ENCODE measurements at places on chromosomes 6 and 20. TPM values are rescaled to one million over a fixed set of nuclear protein-coding genes. Genes with fewer than 3 reads are reported as not detected.

The GPX6 gene
- total RNA-seq = not detected

The GTSF1L gene
- total RNA-seq = not detected

The ZC3H12D gene
- 248 TPM for total RNA-seq

The ASIP gene
- not detected for total RNA-seq

The SASH1 gene
- total RNA-seq = 19.9 TPM

The TCP11 gene
- total RNA-seq = not detected

The LMBRD1 gene
- total RNA-seq = 36.5 TPM

DNA sequence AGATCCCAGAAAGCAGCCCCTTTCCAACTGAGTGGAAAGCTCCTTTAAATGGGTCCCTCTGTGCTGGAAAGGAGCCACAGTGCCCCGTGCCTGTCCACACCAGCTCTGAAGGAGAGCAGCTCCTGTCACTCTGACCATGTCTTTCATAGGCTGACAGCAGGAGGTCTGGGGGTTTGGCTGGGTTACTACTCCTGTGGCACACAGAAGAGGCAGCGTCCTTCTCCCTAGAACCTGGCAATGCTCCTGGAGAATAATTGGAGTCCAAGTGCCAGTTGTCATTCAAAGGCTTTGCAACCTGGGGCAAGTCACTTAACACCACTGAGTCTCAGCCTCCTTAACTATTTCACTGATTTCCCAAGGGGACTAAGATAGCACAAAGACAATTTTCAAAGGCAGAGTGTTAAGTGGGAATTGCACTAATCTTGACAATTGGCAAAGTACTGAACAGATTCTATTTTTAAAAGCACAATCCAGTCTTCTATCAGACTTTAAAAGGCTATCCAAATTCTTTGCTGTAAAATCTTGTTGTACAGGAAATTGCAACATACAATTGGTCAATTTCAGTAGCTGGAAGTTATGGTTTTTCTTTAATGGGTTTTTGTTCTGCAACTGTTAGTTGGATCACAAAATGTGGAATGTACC, 457.2 kb downstream of the KIF16B start:
- DNase-seq = no peak

- no peak for DNase-seq
Measured at GRCh38 chr6:89410788-89411144, 1.3 kb downstream of the RRAGD start.

DNA sequence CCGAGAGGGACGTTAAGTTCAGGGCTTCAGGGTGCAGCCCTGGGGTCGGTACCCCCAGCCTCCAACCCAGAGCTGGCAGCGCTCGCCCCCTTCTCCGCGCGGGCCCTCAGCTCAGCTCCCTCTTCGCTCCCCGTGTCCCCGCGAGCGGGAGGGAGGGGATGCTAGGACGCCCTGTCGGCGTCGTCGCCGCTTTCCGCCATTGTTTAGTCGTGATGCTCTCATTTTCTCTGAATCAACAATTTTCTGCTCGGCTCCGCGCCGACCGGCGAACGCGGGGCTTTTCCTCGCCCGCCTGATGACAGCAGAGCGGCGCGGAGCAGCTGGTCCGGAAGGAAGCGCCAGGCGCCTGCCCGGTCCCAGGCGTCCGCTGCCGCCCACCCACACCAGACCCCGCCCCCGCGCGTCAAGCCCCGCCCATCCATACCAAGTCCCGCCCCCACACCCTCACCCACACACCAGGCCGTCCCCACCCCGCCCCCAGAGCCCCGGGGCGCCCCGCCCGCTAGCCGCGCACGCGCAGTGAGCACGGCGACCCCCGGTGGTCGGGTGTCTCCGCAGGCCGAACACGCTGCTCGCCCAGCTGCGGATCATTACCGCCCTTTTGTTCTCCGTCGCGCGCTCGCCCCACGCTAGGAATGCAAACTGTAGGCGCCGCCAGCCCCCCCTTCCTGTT, 50.1 kb upstream of the SLC32A1 start:
- DNase-seq = peak; percentile 51

- peak; percentile 43 for DNase-seq
Measured at GRCh38 chr6:30690403-30691207, at the start of gene NRM. NRM (minus strand) TSS chr6:30690984; CDS start chr6:30690974, 10 bp downstream.

- no peak for DNase-seq
Measured at GRCh38 chr20:37377346-37378081, 31.6 kb downstream of the SRC start.

DNA sequence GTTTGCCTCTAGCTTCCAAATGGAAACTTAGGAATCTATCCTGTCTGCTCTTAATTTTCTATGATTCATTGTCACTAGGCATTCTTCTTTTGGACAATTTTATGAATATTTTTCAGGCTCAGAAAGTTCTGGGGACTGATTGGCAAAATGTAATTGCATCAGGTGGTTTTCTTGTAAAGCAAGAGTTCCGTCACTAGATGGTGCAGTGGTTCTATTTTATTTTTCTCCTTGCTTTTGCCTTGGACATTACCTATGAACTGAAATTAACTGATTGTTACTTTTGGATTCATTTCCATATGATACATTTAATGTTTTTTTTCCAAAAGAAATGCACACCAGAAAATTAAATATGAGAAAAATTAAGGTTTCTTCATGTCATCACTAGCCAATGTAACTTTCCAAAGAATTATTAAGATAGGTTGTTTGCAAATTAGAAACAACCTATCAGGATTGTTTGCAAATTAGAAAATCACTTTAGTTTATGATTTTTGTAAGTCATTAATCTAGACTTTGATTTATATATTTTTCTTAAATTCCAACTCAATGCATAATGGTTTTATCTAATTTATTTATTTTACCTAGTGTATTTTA, 48.0 kb downstream of the TMEM170B start:
- DNase-seq = no peak

GRCh38 chr6:132790450-132790849, 8.0 kb downstream of the SLC18B1 start:
- no peak for DNase-seq

GRCh38 chr6:101516578-101516977, 123.1 kb downstream of the GRIK2 start:
- DNase-seq = no peak

GRCh38 chr6:41683523-41684310, 45.4 kb downstream of the MDFI start:
- DNase-seq = peak; percentile 65

DNA sequence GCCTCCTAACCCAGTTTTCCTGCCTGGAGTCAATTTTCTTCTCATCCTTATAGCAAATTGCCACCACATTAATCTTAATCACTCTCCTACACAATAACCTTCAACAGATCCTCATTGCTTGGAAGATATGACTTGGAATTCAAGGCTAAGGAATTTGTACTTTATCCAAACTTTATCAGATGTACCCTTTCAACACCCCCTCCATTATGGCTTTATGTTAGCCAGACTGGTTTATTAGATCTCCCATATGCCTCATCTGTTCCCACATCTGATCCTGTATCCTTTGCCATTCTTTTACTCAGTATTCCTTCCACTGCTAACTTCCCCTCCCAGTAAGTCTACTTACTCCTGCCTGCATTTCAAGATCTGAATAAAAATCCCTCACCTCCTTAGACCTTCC, 4.0 kb upstream of the FRK start:
- no peak for DNase-seq

GRCh38 chr6:158396136-158396535, 83.9 kb downstream of the TULP4 start:
- DNase-seq = no peak

- no peak for DNase-seq
Measured at GRCh38 chr6:90154755-90155470, 141.7 kb downstream of the BACH2 start.

DNA sequence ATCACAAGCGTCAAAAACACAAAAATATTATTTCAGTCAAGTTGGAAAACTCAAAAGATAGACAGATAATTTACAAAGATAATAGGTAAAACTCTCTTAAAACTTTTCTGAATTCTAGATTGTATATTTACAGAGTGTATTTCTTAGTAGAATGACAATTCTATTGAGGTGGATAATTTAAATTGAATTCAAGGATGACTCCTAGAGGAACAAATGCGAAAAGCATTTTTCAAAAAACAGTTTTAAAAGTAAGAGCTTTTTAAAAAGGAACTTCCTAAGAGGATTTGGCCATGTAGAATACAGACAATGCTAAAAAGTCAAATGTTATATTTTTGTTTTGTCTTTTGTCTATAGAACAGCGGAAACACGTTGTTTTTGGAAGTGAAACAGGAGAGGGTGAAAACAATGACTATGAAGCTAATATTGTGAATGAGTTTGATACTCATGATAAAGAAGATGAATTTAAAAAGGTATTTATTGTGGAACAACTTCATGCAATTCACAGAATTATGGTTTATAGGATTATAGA, 90.1 kb downstream of the DNAH8 start:
- DNase-seq = no peak

- no peak for DNase-seq
Measured at GRCh38 chr6:33171880-33172687, 20.2 kb downstream of the COL11A2 start.

GRCh38 chr20:33594743-33595142, 67.4 kb upstream of the C20orf144 start:
- DNase-seq = no peak

DNA sequence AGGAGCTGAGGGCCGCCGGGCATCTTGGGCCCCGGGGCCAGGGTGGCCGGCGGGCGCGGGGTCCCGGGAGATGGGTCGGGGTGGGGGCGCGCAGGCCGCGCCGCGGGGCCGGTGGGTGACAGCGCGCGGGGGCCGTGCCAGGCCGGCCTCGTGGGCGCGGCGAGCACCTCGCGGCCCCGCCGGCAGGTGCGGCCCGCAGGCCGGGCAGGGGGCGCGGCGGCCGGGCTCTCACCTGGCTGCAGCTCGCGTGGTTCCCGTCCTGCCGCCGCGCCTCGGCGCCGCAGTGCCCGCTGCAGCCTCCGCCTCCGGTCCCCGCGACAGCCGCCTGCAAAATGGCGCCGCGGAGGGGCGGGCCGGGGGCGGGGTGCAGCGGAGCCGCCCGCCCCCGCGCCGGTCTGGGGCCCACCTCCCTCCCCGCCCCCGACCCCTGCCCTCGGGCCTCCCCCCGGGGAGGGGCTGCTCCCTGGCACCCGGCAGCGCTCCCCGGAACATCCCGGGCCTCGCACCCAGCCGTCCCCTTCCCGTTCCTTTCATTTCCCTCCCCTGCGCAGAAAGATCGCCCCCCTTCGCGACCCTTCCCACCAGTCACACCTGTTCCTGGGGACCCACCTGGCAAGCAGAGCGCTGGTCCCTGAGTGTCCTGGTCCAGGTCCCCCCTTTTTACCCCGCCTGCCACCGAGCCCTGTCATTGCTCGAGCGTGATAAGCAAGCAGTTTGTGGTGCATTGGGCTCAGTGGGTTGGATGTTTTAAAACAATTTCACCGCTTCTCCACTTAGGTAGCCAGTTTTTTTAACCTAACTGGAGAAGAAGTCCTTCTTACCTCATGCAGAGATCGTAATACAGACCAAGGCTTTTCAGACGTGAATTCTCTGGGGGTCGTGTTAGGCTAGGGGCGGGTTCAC, at the start of gene SLC23A2:
Gene SLC23A2, minus strand, starts transcription at position 337 of the 903 bp plus-strand sequence. CDS start 68,948 bp downstream, outside the sequence.
- peak; percentile 72 for DNase-seq

All from T-helper 17 cell (primary cell).